ENCODE measurements at places on chromosomes 1 and 21.
A peak's percentile ranks its signal among the peaks of the same experiment; 100 is the strongest.

DNA sequence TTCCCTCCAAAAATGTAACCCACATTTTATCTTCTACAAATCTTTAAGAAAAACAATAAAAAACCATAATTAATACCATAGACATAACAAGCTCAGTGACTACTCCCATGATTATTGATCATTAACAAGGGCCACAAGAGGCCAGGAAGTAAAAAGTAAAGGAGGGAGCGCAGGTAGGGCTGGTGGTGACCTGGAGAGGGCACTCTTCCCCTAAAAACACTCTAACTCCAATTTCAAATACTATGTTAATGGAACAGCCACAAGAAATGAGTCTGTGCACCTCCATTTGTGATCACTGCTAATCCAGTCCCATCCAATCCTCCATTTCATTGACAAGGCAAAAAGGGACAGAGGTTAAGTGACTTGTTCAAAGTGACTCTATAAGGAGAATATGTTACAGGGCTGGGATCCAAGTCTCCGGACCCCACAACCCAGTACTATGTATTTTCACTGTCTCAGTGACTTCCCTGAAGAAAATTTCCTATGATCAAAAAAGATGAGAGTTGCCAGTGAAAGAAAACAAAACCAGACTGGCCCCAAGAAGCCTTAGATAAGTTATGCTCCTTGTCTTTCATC, 41.2 kb upstream of the CFAP298 start:
- no peak for DNase-seq

GRCh38 chr1:240399381-240399780, 212.6 kb downstream of the GREM2 start:
- no peak for DNase-seq

GRCh38 chr1:207001492-207002245, 30.9 kb downstream of the C1orf116 start:
- no peak for DNase-seq

GRCh38 chr1:49297783-49298182, 521.1 kb upstream of the BEND5 start:
- DNase-seq, result no peak

GRCh38 chr1:172993640-172994039, 57.1 kb downstream of the TNFSF18 start:
- DNase-seq, result no peak

- DNase-seq, result peak; percentile 7
Observed at GRCh38 chr1:10620776-10621175, 146.0 kb downstream of the PEX14 start.

GRCh38 chr1:100631015-100631551, 88.5 kb upstream of the VCAM1 start:
- no peak for DNase-seq

- DNase-seq, result no peak
Observed at GRCh38 chr1:81517987-81518386, 282.7 kb upstream of the ADGRL2 start.

- no peak for DNase-seq
Observed at GRCh38 chr1:241447031-241447644, 72.4 kb downstream of the FH start.

- no peak for DNase-seq
Observed at GRCh38 chr1:204866051-204866596, 4.5 kb upstream of the NFASC start.

DNA sequence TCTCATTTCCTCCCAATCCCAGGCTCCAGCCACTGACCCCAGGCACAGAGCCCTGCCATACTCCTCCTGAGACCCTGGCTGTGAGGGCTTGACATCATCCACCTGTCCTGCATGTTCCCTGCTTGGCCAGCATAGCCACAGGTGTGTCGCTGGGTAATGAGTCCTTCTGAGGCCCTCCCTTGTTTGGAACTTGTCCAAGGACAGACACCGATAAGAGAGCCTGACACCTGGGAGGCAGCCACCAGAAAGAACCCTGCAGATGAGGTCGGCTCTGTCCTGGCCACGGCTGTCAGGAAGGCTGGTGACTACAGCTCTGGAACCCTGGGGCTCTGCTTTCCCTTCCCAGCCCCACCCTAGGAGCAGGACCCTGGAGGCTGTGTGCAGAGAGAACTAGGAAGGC, 34.6 kb downstream of the TMEM63A start:
- no peak for DNase-seq

- DNase-seq, result no peak
Observed at GRCh38 chr1:75792091-75792490, 4.6 kb upstream of the MSH4 start.

DNA sequence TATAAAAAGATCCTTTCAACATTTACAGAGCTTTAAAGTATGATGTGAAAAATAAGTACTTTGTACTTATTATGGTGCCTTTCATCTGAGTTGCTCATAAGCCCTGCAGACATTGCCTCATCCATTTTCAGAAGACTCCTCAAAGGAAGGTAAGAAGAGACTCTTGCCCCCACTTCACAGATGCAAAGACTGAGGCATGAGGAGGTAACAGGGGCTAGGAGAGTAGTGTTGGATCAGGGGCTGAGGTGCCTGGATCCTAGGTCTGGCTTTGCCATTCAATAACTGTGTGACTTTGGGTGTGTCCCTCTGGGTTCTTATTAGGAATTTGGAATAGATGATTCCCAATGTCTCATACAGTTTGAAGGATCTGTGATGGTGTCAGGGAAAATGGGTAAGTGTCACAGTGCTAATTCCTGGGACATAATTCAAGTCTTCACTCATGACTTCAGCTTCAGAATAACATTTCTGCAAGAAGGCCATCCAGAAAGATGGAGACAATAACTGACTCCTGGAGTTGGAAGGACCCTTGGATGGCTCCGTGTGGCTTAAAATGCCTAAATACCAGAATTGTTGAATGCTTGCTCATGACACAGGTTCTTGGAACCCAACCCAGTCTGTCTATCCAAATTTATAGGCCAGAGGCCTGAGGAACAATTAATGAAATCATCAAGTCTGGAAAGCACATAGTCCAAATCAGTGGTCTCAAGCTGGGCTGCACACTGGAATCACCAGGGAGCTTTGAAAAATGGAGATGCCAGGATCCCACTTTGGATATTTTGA, 93.1 kb upstream of the RUNX1 start:
- no peak for DNase-seq

- no peak for DNase-seq
Observed at GRCh38 chr1:42740851-42741580, 980 bp upstream of the CLDN19 start.

DNA sequence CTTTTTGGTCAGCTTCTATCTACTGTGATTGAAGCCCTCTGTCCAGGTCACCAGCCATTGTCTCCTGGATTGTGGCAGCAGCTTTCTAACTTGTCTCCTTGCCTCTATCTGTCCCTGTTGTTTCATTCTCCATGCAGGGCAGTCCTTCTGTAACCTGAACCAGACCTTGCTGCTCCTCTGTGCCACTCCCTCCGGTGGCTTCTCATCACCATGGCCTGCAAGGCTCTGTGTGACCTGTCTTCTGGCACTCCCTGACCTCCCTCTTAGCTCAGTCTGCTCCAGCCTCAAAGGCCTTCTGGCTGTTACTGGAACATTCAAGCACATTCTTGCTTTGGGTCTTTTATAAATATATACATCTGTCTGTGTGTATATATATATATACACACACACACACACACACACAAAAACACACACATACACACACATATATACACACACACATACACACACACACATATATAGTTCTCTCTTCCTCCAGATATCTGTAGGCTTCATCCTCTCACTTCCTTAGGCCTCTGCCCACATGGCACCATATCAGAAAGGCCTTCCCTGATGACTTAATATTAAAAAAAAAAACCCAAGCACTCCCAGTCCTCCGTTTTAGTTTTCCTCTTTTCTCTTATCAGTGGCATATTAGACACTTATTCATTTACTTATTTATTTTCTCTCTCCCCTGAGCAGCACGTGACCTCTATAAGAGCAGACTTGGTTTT, 21.2 kb upstream of the JUN start:
- DNase-seq, result no peak

- DNase-seq, result peak; percentile 54
Observed at GRCh38 chr21:43287111-43287760, 118.4 kb downstream of the CRYAA start.

GRCh38 chr1:207024202-207025145, 8.1 kb downstream of the C1orf116 start:
- no peak for DNase-seq

DNA sequence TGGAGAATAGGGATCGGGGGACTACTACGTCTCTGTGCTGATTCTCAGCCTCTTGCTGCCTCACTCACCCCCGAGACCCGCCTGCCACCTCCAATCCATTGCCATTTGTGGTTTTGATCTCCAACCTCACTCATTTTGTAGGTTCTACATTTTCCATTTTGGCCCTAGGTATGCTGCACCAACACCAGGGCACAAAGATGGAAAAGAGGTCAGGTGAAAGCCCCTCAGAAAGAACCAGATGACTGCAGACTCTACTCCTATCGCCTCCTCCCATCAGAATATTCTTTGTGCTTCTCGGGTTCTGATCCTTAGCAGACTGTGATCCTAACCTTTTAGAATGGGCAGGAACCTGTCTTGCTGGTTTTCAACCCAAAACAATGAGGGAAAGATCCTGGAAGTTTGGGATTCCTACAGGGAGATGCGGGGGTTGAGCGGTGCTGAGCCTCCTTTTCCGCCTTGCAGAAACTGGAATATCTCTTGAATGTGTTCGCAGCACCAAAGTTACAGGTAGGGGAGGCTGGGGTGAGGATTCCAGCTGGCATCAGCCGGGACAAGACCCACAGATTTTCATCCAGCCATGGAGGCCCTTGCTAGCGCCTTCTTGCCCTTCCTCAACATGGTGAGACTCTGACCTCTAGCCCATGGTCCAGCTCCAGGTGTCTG, 53.1 kb downstream of the RHBG start:
- no peak for DNase-seq

DNA sequence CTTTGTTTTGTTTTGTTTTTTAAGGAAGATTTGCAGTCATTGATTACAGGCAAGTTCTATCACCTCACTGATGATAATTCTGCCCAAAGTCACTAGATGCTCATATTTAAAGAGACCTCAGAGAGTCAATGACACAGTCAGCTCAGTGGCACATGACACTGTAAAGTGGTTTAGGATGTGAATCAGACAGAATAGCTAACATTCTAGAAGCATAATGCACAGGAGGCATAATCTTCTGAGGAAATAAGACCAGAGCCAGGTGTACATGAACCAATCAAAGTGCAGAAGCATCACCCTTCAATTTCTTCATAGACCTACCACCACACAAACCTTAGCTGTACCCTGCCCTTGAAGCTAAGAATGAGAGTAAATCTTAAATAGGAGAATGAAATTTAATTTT, 268.5 kb downstream of the BRINP2 start:
- DNase-seq, result no peak

DNA sequence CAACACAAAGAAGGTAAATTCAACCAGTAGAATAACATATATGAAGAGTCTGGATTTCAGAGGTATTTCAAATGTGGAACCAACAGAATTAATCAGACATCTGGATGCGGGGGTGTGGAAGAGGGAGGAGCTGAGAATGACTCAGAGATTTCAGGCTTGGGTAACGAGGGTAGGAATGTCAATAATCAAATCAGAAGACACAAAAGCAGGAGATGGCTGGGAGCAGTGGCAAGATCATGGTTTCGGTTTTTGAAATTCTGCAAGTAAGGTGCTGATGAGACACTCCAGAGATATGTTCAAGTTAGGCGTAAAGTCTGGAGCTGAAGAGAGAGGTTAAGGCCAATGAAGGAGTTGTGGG, 64.0 kb downstream of the PLPPR5 start:
- no peak for DNase-seq

DNA sequence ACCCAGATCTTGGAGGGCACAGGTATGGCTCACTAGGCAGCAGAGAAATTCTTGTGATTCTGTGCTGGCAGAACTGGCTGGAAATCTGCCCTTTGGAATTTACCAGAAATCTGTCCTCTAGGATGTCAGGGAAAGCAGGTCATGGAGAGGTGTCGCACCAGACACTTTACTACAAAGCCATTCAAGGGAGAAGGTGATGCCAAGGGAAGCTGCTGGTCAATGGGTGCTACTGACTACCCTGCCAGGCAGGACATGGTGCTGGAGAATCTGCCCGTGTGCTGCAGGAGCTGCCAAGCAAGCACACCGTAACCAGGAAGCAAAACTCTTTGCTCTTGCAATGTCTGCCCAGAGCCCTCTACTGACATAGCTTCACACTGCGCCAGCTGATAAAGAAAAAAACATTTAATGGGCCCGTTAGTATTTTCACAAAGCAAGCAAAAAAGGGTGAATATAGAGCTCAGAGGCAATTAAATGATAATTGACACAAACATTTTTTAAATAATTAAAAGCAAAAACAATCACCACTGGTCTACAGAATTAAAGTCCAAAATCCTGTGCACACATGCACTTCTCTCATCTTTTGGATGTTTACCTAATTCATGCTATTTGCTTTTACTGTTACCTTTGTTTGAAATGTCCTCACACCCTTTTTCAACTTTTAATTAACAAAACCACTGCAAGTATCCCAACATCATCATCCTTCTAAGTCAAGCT, 7.2 kb upstream of the FBXO28 start:
- DNase-seq, result no peak

DNA sequence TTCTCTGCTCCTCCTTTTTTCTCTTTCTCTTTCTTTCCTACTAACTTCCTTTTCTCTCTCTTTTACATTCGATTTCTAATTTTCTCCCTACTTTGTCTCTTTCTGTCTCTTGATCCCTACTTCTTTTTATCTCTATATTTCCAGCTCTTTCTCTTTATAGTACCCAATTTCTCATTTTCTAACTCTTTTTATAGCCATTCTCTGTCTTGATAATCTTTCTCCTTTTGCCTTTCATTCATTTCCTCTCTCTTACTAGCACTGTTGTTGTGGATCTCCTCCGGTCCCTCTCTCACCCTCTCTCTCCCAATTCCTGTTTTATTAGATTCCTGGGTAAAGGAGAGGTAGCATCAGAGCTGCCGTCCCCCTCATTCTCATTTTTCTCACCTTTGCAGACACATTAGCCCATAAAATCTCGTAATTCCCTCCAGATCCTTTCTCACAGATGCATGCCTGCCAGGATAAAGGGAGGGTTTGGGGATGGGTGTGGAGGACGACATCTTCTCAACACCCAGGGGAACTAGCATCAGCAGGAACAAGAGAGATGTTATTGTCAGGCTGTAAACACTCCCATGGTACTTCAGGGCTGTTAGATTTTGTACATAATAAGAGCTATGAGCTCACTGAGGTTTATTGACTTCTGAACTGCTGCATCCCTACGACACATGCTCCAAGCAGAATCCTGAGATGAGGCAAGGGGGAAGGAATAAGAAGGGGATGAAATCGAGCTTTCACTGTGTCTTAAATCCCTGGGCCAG, 159.0 kb upstream of the GALNT2 start:
- no peak for DNase-seq

DNA sequence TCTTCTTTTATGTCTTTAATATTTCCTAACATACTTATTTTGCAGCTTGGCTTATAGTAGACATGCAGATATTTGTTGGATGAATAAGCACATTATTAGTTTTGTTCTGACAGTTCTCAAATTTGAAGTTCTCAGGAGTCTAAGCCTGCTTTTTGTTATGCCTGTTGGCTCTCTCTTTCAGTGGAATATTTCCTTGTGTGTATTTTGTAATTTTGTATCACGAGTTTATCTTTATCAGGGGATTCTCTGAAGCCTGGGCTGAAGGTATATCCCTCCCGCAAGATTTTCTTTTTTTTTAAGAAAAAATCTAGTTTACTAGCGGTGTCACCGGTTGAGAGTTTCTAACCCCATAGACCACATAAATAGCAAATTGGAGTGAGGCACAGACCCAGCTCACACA, 105.9 kb downstream of the RGL1 start:
- DNase-seq, result no peak

Data from upper lobe of right lung (tissue), 1 donor.